ENCODE measurements at places on chromosomes 3 and 15.

GRCh38 chr3:59316688-59317275 is 267.0 kb upstream of the CFAP20DC start:
- no peak for DNase-seq

DNA sequence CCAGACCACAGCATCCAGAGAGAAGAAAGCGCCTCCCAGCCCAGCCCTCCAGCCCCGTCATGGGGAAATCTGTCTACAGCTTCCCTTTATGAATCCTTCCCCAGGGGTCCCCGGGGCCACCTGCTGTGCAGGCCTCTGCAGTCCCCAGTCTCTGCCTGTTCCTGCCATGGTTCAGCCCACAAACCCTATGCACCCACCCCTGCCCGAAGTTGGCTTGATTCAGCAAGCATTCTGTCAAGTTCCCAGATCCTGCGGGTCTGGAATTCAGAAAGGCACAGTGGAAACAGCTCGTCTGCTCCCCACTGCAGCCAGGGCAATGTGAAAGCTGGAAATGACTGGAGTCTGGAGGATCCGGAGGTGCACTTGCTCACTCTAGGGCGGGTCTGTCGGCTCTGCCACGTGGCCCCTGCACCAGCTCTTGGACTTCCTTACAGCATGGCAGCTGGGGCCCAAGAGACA is 2.9 kb upstream of the OCA2 start:
- no peak for DNase-seq

- no peak for DNase-seq
Observed at GRCh38 chr3:172188511-172188910, 149.1 kb downstream of the FNDC3B start.

DNA sequence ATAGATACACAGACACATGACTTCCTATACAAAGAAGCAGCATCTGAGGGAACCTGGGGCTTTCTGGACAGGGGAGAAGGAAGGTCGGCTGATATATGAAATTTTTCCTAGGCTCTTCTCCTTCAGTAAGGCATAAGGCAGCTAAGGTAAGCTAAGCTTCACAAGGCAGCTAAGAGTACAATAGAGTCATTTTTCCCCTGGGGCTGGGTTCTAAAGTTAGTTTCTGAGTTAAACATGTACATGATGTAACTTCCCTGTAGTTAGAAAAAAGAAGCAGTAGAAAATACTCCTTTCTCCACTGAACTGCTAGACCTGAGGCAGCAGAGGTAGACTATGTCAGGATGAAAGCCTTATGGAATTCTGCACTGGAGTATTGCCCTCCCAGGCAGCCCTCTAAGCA is 109.6 kb downstream of the PLD1 start:
- DNase-seq, result no peak

- DNase-seq, result no peak
Observed at GRCh38 chr3:143531101-143531500, 317.2 kb downstream of the SLC9A9 start.
